Lung (tissue), 17 donors: ENCODE measurements at places on chromosomes 13 and 19. TPM values are rescaled to one million over a fixed set of nuclear protein-coding genes. Genes with fewer than 3 reads are reported as not detected.

DNA sequence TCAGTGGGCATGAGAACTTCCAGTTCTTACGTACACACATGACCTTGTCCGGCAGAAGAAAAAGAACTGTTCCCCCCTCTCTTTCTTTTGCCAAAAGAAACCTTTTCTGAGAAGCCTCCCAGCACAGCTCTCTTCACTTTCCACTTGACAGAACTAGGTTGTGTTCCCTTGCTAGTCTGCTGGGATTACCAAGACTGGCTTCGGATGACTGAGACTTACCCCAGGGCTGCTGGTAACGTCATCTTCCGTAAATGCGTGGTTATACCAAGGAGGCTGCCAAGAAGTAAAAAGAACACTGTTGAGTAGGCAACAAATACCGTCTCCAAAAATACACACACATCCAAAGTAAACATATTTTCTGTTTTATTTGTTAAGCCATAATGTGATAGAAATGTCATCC, 908.2 kb downstream of the EFNB2 start:
- DNase-seq = no peak

- no peak for DNase-seq
These were observed 87.1 kb upstream of the MCF2L start for GRCh38 chr13:112881656-112882554.

Gene SYCN
- total RNA-seq = not detected

- DNase-seq = no peak
These were observed 225.8 kb upstream of the IRS2 start for GRCh38 chr13:110012102-110012739.

Gene ZNF28
- total RNA-seq = 22.1 TPM

DNA sequence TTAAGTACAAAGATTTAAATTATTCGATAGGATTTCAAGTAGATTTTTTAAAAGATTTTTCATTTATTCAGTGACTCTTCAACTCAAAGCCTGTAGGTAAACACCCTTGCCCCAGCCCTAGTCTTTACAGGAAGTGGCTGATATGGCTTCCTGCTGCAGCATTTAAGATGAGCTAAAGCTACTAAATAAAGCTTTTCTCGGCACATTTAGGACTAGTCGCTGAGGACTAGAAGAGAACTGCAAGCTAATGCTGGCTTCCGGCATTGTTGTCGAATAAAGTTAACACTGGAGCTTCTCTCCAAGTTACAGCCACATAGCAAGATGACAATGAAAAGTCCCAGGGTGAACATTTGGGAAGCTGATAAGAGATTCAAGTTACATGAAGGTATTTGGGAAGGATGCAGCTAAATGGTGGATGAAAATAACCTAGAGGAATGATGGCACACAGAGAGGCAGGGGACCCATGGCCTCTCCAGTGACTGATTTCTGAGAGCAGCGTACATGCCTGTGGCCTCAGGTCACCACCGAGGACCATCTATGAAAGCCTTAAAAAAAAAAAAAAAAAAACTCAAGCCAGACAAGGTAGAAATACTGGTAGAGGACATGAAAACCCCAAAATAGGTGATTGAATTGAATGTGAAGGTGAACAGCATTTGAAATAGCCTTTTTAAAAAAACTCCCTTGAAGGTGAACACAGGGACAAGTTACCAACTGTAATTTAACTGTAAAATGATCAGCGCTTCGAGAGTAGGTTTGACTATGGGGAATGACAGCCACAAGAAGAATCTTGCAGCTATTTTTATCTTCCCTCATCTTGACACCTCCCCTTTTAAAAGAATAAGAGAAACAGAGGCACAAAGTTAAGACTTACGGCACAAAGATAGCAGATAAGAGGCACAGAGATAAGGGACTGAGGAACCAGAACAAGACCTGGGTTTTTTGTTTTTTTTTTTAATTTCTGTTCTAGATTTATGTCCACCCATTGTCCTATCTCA, 155.4 kb downstream of the DCT start:
- DNase-seq = no peak

- no peak for DNase-seq
These were observed 4.3 kb upstream of the ACP5 start for GRCh38 chr19:11581740-11582139.

DNA sequence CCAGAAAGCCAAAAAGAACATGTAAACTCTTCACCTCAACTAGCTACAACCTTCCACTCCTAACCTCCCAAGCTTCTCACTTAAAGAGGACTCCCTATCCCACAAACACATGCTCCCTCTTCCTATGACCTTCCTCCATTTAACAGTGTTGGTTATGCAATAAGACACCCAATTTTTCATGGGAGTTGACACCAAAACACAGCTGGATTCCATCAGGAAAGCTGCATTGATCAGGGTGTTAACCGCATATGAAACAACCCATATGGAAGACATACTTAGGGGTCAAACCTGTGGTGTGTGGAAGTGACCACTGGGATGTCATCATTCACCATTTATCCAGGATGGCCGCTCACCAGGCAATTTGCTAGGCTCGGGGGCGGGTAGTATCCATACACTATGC, 21.9 kb downstream of the ZNF473 start:
- DNase-seq = peak; percentile 69

Gene CGB5
- total RNA-seq = not detected

DNA sequence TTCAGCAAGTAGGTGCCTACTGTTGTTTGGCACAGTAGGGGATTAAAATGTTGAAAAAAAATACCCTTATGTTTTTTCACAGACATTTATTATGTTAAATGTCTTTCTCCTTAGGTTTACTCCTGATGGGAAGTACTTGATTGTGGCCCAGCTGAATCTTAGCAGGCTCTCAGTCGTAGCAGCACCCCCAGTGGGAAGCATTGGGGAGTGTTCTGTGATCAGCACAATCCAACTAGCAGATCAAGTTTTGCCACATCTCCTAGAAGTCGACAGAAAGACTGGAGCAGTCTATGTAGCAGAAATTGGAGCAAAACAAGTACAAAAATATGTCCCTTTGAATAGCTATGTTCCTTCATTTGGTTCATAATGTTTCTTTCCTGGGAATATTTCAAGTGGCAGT, 9.3 kb downstream of the NHLRC3 start:
- DNase-seq = peak; percentile 44

Gene ZNF415
- 16.6 TPM for total RNA-seq

GRCh38 chr13:75657111-75657510, 21.0 kb downstream of the LMO7 start:
- no peak for DNase-seq
